ENCODE measurements at places on chromosomes 4 and X.

- DNase-seq = no peak
Observed at GRCh38 chr4:141814499-141814898, 178.1 kb downstream of the IL15 start.

DNA sequence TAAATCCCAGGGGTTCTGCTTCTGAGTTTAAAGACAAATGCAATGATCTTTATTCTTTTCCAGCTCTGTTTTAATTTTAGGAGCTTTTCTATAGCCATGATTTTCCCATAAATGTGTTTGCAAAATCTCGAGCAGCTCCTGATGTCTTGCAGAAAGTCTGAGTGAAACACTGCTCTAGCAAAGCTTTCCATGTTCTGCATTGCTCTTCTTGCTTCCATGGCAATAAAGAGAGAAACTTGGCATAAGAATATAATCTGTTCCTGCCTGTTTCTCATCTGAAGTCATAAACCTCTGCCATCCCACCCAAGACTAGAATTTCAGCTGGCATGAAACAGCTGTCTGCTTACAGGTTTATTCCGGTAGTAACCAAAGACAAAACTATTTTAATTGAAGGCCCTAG is 254.5 kb downstream of the SPRY1 start:
- no peak for DNase-seq

- DNase-seq = peak; percentile 5
Observed at GRCh38 chr4:53205970-53206369, 159.9 kb downstream of the SCFD2 start.

DNA sequence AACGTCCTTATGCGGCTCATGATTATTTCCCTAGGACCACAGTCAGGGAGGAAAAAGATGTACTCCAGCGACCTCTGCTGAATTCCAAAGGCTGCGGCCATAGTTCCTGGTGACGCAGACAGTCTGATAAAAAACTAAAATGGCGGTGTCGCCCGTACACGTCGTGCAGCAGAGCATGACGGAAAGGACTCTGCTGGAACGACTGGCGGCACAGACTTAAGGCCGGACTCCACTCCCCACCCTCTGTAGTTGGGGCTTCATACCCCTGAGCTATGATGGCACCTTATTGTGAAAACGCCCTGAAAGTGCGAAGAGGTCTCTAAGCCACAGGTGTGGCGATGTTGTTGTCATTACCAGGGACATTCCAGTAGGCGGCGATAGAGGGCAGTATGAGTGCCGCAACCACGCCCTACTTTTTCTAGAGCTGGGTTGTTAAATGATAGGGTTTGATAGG is 90.0 kb upstream of the EDA2R start:
- DNase-seq = peak; percentile 22

DNA sequence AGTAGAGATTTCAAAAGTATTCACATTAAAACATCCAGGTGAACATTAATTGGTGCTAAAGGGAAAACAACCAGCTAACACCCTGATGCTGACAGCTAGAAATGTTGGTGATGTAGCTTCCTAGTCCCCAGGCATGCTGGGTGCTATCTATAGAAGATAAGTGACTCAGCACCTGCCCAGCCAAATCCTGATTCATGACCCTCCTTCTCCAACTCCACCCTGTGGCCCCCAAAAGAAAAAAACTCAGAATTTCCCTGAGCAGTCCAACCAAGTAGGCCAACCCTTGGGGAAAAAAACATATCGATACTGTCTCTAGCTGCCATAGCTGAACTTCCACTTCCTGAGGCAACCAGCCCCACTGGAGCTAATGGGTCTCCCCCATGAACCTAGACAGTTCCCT is 197.6 kb upstream of the KLF3 start:
- no peak for DNase-seq

- no peak for DNase-seq
Observed at GRCh38 chr4:62135565-62136156, 935.5 kb downstream of the ADGRL3 start.

DNA sequence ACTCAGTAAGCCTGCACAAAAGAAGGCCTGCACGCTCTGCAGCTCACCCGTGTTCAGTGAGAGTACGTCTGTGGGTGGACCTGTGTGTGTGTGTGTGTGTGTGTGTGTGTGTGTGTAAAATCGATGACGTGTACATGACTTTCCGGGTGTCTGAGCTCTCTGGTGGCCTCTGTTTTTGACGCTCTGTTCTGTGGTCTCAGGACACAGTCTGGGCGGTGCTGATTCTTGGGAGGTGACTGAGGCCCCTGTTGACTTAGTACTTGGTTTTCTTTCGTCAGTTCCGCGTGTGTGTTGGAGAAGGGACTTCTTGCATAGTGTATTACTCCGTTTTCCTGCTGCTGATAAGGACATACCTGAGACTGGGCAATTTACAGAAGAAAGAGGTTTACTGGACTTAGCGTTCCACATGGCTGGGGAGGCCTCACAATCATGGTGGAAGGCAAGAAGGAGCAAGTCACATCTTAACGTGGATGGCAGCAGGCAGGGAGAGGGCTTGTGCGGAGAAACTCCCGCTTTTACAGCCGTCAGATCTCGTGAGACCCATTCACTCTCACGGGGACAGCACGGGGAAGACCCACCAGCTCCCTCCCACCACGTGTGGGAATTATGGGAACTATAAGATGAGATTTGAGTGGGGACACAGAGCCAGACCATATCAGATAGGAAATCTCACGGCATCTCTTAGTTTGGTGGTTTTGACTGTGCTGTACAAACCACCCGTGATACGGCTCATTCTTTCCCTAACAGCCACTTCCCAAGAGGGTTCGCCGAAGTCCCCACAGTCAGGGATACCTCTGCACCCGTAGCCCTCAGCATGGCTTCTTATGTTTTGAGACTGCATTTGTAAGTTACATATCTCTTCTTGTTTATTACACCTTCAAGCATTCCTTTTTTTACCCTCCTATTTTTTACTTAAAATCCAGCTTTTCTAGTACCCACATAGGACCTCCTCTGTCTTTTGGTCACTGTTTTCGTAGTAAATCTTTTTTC is 24.5 kb downstream of the UVSSA start:
- no peak for DNase-seq

- DNase-seq = no peak
Observed at GRCh38 chrX:18297251-18297650, 57.2 kb downstream of the SCML2 start.

DNA sequence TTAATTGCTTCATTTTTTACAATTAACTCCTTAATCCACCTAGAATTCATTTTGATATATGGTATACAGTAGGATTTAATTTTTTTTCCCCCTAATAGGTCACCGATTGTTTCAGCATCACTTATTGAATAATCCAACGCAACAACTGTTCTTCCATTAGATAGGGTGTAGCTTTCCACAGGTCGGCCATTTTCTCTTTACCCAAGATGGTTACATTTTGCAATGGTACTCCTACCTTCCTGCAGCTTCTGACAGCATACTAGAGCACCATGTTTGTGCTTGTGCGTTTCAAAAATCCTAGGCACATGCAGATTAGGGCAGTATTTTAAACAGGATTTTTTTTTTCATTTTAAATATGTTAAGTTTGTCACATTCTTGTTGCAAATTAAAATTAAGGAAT is 2.3 kb downstream of the LINC00632 start:
- DNase-seq = no peak

DNA sequence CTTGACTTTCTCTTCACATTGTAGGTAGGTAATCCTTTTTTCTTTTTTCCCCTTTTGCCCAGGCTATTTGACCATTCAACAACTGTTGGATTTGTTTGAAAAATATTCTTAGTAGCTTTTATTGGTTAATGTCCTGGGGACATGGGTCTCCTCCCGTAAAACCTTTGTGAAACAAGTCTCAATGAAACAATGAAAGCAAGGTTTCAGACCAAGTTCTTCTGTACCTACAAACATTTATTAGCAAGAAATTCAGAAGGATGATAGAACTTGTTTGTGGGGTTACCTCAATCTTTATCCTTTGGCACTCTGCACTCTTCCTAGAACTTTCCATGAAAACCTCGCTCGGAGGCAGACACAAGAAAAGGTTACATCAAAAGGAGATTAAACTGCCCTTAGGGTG is 190.7 kb upstream of the ANK2 start:
- no peak for DNase-seq

GRCh38 chrX:18151157-18151556 is 69.5 kb downstream of the BEND2 start:
- no peak for DNase-seq
